ENCODE measurements at places on chromosomes 6 and 20.

- DNase-seq, result no peak
These were observed 59.4 kb downstream of the CD164 start for GRCh38 chr6:109322825-109323224.

- DNase-seq, result no peak
These were observed 6.4 kb downstream of the ZSWIM3 start for GRCh38 chr20:45863543-45864470.

DNA sequence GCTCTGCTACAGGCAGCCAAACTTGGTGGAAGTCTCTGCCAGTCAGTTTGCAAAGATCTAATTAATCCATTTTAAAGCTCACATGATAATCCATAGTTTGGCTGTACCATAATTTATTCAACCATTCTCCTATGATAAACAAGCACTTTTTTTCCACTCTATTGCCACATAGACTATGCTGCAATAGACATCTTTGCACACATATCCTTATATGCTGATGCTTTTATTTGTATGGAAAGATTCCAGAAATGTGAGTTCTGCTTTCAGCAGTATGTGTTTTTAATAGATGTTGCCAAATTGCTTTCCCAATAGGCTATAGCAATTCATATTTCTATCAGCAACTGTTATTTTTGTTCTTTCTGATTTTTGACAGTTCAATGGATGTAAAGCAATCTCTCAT, 628.0 kb downstream of the KIF16B start:
- DNase-seq, result no peak

- no peak for DNase-seq
These were observed 62.7 kb downstream of the EDN3 start for GRCh38 chr20:59363101-59363500.

- no peak for DNase-seq
These were observed 138.6 kb downstream of the RPS12 start for GRCh38 chr6:132952986-132953385.

DNA sequence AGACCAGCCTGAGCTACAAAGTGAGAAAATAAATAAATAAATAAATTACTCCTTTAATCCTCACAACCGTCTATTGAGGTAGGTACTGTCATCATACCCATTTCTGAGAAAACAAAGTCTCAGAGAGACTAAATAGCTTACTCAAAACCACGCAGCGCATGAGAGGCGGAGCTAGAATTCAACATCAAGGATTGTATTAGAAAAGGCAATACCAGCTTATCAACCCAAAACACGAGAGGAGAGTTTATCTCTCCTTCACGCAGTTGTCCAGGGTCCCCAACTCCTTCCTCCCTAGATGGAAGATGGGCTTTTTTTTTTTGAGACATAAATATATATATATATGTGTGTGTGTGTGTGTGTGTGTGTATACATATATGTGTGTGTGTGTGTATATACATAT, 12.2 kb downstream of the HNF4A start:
- DNase-seq, result no peak

DNA sequence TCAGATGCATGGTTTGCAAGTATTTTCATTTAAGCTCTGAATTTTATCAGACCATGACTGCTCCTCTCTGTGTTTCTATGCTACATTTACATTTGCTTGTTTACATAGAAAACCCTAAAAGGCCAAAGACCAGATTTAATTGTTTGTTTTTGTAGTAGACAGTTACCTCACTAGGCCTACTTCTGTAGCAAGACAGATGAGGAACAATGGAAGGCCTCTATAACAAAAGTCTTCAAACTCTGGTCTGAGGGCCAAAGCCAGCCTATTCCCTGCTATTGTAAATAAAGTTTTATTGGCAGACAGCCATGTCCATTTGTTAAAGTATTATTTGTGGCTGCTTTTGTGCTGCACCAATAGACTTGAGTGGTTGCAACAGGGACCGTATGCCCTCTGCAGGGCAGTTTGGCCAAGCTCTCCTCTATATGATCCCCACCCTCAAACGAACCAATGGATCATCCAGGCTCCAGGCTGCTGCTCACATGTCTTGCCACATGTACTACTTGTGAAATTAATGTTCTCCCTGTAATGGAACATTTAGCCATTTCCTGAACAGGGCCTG, 182.0 kb downstream of the DOK5 start:
- DNase-seq, result no peak

DNA sequence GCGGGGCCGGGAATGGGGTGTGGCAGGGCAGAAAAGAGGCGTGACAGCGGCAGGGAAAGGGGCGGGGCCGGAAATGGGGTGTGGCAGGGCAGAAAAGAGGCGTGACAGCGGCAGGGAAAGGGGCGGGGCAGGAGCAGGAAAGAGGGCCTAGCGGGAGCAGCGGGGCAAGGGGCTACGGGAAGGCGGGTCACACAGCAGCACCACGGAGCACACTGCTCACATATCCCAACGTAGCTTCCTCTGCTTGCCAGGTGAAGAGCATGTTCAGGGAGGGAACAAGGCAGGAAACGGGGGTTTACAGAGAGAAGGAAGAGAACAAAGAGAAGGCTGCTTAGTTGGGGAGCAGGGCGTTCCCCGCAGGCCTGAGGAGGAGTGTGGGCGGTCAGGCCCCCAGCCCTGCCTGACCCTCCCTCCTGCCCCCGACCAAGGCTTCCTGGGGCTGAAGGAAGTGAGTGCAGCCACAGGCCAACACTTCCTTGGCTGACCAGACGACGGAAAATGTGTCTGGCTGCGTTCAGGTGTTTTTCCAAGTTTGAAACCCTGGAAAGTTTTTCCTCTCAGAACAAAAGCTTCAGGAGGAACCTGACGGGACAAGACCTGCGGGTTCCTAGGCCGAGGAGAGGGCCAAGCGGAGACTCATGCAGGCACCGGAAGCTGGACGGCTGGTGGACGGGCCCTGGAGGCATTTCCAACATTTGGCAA, 13.8 kb downstream of the UCKL1 start:
- DNase-seq, result no peak

- no peak for DNase-seq
These were observed 56.2 kb upstream of the EDN1 start for GRCh38 chr6:12233693-12234571.

GRCh38 chr6:89351671-89352277, 748 bp downstream of the UBE2J1 start:
- no peak for DNase-seq

GRCh38 chr6:88371480-88371879, 205.3 kb upstream of the CNR1 start:
- no peak for DNase-seq

- no peak for DNase-seq
These were observed 128.9 kb downstream of the HIVEP2 start for GRCh38 chr6:142816031-142816430.

DNA sequence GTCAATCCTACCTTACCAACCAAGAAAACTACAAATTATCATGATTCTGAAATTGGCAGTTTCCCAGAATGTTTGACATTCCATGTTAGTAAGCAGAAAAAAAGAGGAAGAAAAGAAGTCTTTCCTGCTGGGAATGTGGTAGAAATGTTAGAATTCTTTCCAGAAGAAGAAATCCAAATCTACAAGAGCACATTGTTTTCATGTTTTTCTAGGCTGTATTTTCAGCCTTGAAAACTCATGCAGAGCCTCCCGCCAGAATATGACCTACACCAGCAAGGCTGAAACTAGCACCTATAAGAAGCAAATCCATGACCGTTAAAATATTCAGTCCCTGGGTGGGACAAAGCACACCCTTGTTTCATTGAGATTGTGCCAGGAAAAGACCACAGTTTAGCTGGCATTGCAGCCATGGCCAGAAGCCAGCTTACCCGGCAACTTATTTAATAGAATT, 259.4 kb downstream of the GJA1 start:
- DNase-seq, result no peak

DNA sequence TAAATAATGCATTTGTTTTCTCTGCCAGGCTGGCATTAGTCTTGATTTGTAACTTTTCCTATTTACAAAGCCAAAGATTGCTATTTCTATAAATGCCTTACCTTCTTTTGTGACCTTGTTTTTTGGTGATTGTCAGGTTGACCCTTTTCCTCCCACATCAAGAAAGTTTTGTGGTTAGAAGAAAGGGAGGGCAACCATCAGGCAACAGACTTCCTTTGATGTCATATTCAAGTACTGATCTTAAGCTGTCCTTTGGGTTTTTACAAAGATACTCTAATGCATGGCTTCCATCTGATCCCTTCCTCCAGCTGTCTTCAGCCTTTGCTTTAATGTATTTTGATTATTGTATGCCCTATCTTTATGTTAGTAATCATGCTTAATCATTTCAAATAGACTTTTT, 23.9 kb downstream of the RNF217 start:
- DNase-seq, result no peak

GRCh38 chr20:17287503-17287902, 60.7 kb downstream of the PCSK2 start:
- no peak for DNase-seq

- no peak for DNase-seq
These were observed 47.4 kb downstream of the TBPL1 start for GRCh38 chr6:134000443-134000842.

DNA sequence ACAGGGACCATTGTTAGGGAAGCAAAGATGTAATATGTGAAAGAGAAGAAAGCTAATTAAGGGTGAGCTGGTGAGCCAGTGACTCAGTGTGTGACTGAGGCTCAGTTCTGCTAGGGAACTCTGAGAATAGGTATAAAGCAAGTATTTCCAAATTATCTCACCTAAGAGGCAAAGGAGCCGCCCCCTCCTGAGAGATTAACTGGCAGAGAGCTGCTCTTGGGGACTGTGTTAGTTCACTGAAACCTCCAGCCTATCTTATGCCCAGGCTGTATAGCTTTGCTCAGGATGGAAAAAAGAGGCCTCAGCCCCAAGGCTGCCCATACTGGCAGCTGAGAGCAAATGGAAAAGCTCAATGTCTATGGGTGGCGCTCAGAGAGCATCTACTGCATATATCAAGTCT, 152.0 kb downstream of the PAK5 start:
- DNase-seq, result no peak

GRCh38 chr6:40377173-40377806, 209.9 kb downstream of the LRFN2 start:
- no peak for DNase-seq

- DNase-seq, result no peak
These were observed 43.8 kb downstream of the MAP3K4 start for GRCh38 chr6:161035182-161035980.

DNA sequence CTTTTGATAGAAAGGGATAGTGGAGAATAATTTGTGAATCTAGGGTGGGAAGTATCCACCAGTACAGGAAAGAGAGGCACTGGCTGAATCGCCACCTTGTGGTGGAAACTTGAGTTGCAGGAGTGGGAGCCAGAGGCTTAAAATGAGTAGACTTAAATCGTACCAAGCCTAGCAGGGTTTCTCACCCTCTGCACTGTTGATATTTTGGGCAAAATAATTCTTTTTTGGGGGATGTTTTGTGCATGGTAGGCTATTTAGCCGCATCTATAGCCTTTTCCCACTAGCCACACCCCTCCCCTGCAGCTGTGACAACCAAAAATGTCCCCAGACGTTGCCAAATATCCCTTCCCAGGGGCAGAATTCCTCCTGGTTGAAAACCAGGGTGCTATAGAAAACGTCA, 119.1 kb downstream of the DHX35 start:
- peak; percentile 79 for DNase-seq

DNA sequence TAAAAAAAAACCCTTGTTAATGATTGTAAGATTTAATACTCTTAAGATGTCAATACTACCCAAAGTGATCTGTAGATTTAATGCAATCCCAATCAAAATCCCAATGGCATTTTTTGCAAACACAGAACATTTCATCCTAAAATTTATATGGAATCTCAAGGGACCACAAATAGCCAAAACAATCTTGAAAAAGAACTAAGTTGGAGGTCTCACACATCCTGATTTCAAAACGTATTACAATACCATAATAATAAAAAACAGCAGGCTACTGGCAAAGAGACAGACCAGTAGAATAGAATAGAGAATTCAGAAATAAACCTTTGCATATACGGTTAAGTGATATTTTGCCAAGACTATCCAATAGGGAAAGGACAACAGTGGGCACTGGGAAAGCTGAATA, 331.9 kb upstream of the JARID2 start:
- DNase-seq, result no peak

- DNase-seq, result no peak
These were observed 114.0 kb downstream of the PDSS2 start for GRCh38 chr6:107345393-107345792.

- DNase-seq, result no peak
These were observed 33.0 kb upstream of the HFE start for GRCh38 chr6:26053992-26054780.

DNA sequence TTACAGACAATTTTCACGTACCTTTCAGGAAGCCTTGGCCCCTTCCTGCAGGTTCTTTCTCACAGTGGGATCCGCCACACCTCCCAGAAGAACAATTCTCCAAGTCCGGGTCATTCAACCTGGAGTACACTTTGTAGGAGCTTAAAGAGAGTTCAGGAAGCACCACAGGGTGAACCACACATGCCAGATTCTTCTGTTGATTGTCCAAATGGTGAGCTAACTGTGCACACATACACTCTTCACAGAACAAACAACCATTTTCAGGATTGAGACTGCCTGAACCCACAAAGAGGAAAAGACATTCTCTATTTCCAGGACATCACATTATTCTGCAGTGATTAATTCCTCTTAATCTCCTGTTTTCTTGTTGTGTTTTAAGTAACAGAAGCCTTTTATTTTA, 51.0 kb downstream of the SCGN start:
- DNase-seq, result no peak

DNA sequence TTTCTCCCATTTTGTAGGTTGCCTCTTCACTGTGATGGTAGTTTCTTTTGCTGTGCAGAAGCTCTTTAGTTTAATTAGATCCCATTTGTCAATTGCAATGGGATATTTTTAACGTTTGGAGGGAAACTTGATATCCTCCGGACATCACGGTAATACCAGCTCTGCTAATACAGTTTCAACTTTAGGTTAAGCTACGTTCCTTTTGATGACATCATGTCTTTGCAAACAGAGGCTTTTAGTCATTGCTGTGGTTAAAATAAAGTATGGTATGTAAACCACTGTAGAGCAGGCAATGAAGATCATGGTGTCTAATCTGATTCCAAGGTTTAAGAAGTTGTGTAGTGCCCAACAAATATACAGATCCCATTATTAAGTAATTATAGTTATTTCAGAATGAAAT, 168.0 kb upstream of the CHD6 start:
- no peak for DNase-seq

- peak; percentile 39 for DNase-seq
These were observed 97.5 kb downstream of the PSMG4 start for GRCh38 chr6:3356056-3356823.

GRCh38 chr20:10653599-10654249, 20.1 kb downstream of the JAG1 start:
- DNase-seq, result no peak

DNA sequence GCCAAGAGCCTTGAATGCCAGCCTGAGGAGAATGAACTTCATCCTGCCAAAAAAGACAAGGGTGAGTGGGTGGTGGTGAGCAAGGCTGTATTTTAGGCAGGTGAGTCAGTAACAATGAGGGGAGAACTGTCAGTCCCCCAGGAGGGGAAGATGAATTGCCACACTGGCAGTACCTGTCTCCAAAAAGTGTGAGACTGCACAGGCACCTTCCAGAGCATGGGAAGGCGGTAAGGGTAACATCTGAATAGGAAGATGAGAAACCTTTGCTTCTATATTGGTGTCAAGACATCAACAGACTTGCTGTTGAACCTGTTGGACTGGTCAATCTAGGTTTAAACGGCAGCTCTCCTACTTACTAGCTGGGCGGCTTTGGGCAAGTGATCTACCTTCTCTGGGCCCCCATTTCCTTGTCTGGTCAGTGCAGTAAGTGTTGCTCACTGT, 30.9 kb downstream of the STK35 start:
- no peak for DNase-seq

Measured in activated CD4-positive, alpha-beta T cell treated with anti-CD3 and anti-CD28 coated beads, Interleukin-2, amount 50 U/mL, for 24 hours (primary cell).